Adrenal gland (tissue), 19 donors: ENCODE measurements at places on chromosomes 2 and 18. TPM values are rescaled to one million over a fixed set of nuclear protein-coding genes. Genes with fewer than 3 reads are reported as not detected.

DNA sequence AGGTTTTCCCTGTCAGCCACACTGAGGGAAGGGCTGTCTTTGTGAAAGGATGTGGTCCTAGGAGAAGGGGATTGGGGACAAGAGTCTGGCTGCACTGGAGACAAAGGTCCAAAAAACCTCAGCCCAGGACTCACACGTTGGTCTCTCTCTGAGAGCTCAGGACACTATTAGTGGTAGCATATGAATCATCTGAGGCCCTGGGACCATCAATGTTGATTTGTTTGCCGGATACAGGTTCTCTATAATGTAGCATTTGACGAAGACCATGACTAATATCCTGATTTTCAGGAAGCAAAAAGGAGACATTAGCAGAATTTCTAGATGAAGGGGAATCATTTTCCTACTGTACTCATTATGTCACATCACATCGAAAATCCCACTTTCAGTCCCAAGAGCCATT, 22.2 kb upstream of the DNAH6 start:
- H3K4me1 ChIP-seq, result no peaks in the 10 kb centered on the region
- DNase-seq, result no peak
- H3K27me3 ChIP-seq, result no peaks in the 10 kb centered on the region
- no peak overlapping the region for H3K4me3 ChIP-seq
- H3K27ac ChIP-seq, result no peak overlapping the region

DNA sequence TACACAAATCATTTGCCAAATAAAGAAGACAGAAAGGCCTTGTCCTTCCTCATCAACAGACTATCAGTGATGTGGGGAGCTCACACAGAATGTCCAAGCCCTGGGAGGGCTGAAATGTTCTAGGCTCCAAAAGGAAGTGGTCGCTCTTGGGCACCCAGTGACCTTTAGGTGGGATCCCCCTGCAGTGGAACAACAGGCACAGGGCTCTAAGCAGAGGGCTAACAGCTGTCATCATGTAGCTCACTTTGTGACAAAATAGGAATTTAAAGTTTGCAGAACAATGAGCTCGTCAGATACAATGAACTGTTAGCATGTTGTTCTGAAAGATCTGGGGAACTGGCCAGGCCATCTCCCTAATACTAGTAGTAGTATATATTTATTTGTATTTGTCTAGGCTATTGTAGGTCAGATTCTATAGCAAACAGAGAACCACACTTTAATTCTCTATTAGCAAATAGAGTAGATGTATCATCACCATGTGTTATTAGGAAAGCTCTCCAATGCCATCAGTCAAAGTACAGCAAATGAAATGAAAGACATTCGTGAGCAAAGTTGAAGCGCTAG, 151.5 kb upstream of the MAP3K20 start:
- peaks cover 66% of the 10 kb centered on the region for H3K4me1 ChIP-seq
- no peaks in the 10 kb centered on the region for H3K36me3 ChIP-seq
- no peak for DNase-seq
- no peaks in the 10 kb centered on the region for H3K27me3 ChIP-seq
- H3K27ac ChIP-seq, result no peak overlapping the region
- no peak overlapping the region for H3K4me3 ChIP-seq

GRCh38 chr2:101793277-101793969, 95.9 kb downstream of the MAP4K4 start:
- no peaks in the 10 kb centered on the region for H3K4me1 ChIP-seq
- H3K36me3 ChIP-seq, result no peaks in the 10 kb centered on the region
- no peaks in the 10 kb centered on the region for H3K27me3 ChIP-seq
- no peak overlapping the region for H3K27ac ChIP-seq

- no peaks in the 10 kb centered on the region for H3K27me3 ChIP-seq
- no peaks in the 10 kb centered on the region for H3K36me3 ChIP-seq
- H3K4me1 ChIP-seq, result peaks cover 29% of the 10 kb centered on the region
- DNase-seq, result no peak
These were observed 7.1 kb downstream of the ADAM17 start for GRCh38 chr2:9548506-9548905.

DNA sequence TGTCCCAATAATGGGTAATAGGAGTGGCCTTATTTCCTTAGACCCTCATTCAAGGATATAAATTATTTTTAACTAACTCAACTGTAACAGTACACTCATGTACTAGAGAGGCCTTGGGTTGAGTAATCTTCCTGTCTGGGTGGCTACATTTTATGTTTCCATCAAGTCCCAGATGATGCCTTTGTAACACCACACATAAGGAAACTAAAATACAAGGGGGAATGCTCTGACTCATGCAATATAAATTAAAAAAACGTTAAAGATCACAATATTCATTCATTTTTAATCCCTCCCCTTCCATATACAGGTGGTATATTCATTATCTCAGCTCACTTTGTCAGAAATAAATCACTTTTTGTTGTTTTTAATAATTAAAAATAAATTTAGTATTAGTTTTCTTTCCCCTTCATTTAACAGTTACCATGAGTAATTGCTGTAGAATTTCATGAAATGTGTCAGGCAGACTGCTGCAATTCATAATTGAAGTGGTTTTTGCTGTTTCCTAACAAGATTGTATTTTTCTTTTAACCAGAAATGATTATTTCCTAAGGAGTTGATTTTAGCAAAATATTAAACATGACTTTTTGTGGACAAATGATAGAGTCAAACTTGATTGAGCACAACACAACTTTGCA, 1403.6 kb downstream of the SUCLG1 start:
- no peak for DNase-seq
- H3K27ac ChIP-seq, result no peak overlapping the region
- H3K4me1 ChIP-seq, result peaks cover 23% of the 10 kb centered on the region
- no peaks in the 10 kb centered on the region for H3K27me3 ChIP-seq
- H3K4me3 ChIP-seq, result no peak overlapping the region
- H3K36me3 ChIP-seq, result no peaks in the 10 kb centered on the region

PDCL3 gene
- total RNA-seq, result 15.5 TPM

ARHGAP25 gene
- 5.5 TPM for total RNA-seq
